Suppressor macrophage (primary cell): ENCODE measurements at places on chromosomes 7 and 10.

DNA sequence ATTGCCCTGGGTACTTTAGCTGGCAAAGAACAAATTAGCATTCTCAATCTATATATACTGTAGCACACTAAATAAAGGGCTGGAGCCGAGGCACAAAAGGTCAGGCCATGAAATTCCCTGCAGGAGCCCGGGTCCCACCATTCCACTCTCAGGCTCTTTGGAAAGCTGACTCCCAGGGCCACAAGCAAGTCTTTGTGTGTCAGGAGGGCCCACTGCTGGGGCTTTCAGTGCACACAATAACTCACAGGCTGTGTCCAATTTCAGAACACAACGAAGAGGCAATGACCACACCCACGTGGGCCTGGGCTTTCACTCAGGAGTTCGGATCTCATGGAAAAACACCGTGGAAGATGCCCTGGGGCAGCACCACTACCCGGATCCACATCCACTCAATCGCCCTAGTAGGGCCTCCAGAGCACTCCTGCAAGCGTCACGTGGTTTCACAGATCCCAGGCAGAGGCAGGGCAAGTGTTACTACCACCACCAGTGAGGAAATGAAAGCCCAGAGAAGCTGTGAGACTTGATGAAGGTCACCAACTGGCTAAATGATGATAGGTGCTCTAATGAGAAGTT, 60.3 kb downstream of the COBL start:
- no peak for DNase-seq

DNA sequence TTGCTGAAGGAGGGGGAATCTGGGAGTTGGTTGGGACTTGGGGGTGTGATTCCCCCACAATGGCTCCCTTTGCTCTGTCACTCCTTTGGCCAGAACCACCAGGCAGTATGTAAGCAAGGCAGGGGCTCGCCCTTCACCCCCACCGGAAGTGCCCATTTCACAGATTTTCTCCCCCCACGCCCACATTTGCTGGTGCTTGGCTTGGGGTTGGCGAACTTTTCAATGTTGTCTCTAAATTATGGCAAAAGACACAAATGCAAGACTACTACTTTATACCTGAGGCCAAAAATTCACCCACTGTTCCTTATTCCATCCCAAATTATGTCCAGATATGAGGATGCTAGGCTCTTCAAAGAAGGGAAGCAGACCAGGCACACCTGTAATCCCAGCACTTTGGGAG, 24.5 kb downstream of the RBAK start:
- DNase-seq: no peak

DNA sequence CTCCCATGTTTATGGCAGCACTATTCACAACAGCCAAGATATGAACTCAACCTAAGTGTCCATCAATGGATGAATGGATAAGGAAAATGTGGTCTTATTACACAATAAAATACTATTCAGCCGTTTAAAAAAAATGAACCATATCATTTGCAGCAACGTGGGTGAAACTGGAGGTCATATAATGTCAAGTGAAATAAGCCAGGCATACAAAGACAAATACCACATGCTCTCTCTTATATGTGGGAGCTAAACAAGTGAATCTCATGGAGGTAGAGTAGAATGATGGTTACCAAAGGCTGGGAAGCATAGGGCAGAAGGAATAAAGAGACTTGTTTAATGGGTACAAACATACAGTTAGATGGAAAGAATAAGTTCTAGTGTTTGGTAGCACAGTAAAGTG, 699.1 kb downstream of the NRG3 start:
- no peak for DNase-seq

GRCh38 chr10:132687181-132687892, 98.6 kb downstream of the NKX6-2 start:
- DNase-seq: no peak

DNA sequence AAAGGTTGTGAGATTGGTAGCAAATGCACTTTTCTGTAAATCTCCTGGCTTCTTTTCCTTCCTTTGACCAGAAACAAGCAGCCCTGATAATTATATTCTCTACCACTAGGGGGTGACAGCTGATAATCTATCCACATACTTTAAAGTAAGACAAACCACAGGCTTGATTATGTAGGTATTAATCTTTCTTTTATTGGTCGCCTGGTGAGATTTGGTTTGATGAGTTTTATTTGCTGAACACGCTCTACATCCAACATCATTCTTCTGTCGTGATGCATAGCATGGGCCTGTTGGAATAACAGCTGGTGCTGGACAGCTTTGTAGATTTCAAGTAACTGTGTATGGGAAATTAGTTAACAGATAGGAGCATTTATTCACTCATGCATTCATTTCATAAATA, 63.5 kb downstream of the ZNF365 start:
- peak; percentile 77 for DNase-seq

DNA sequence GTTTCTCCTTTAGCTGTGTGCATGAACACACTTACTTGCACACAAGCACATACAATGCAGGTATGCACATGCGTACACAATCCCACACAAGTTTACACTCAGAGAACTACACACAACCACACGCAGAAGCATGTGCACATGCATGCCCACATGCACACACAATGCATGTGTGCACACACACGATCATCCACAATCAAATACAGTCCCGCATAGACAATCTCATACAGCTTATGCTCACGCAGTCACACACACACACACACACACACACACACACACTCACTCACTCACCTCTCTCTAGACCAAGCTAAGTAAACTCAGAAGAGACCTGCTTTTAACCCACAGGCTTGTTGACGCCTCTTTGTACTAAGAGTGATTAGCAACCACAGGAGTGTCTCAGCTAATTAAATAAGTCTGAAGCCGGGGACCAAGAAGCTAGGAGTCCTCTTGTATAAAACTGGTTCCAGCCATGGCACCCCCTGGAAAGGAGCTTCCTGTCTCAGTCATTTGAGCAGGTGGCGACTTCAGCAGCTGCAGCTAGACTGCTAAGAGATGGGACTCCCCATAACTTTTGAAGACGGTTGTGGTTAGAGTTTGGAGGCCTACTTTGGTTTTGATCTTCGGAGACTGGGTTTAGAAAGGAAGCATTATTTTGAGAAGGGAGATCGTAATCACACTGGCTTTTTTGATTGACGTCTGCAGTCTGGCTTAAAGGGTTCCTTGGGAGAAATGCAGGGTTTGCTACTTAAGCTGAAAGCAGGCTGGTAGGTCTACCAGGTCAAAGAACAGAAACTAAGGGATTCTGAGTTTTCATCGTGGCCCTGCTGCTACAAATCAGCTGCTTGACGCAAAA, 82.3 kb upstream of the ADRB1 start:
- DNase-seq: no peak

DNA sequence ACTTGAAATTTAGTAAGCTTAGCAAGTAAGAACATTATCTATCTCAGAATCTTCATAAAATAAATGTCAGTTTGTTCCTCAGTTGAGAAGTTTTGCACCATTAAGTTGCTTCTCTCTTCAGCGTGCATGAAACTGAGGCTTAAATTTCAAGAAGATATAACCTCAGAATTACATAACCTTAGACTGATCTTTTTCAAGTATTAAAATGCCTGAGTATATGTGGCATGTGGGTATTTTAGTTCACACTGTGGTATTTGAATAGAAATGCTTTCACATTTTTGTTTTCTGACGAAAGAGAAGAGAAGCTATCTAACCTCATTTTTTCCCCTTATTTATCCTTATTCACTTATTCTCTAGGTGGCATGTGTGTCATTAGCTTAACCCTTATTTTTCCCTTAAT, 104.1 kb downstream of the PHF14 start:
- no peak for DNase-seq

- no peak for DNase-seq
These were observed 19.6 kb downstream of the PCLO start for GRCh38 chr7:83143107-83143506.

- no peak for DNase-seq
These were observed 117.9 kb downstream of the TEX36 start for GRCh38 chr10:125565046-125565445.

DNA sequence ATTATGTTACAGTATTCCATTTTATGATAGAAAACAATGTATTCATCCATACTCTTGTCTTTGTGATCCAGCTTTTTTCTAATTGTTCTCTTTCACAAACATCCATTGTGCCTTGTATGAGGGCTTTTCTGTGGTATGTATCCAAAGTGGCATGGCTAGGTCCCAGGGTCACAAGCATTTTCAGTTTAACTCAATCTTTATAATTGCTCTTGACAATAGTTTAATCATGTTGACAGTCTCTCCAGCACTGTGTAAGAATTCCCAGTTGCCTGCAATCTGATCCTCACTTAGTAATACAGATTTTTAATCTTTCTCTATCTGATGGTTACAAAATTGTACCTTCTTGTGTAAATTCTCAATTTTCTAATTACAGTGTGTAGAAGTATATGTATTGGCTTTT, 533.4 kb downstream of the NEBL start:
- DNase-seq: no peak

DNA sequence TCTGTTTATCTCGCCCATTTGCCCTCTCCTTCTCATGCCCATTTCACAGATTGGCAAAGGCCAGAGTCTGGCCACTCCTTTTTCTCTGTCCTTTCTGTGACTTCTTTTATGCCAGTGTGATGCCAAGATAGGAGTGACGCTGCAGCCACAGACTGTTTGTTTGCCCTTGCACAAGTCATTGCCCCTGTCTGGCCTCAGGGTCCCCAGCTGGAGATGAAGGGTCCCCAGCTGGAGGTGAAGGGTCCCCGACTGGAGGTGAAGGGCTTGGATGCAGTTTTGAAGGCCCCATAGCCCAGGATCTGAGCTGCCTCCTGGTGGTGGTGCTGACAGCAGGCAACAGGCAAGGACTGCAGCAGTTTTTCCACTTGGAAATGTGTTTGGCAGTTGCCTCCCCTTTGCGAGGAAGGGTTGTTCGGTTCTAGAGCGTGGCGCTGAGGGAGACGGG, 50.8 kb upstream of the SLC29A3 start:
- DNase-seq: no peak

- DNase-seq: no peak
These were observed 42.7 kb upstream of the SRI start for GRCh38 chr7:88262562-88262961.

- DNase-seq: no peak
These were observed 134.3 kb downstream of the ACTR3B start for GRCh38 chr7:152893801-152894294.

DNA sequence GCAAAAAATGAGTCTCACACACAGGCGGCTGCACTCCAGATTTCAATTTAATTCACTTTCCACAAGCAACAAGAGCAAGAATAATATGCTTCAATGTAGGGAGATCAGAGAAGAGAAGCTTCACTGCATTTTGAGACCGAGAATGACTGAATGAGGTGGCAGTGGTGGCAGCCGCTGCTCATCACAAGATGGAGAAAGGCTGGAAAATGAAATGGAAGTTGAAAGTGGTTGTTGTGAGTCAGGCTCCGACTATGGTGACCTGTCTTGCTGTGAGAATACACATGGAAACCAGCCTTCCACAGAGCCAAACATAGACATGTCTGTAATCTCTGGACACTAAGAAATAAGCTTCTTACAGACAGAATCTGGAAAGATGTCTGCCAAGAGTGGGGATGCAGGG, 499.6 kb upstream of the LRRN3 start:
- DNase-seq: no peak

DNA sequence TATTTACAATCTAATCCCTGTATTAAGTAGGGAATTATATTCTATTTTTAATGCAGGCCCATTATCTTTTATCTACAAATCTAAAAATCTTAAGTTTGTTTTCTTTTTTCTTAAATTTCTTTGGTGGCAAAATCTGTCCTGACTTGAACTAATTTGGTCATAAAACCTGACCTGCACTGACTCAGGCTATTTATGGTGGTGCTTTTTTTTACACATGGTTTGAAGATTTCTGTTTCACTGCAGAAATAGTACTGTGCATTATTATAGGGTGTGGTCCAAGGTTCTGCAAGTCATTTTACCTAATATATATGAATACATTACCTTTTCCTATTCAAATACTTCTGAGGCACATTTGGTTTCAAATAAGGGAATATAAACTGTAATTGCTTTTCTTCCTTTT, 137.0 kb downstream of the CD36 start:
- DNase-seq: no peak

- DNase-seq: no peak
These were observed 86.3 kb downstream of the FGFR2 start for GRCh38 chr10:121511943-121512342.

DNA sequence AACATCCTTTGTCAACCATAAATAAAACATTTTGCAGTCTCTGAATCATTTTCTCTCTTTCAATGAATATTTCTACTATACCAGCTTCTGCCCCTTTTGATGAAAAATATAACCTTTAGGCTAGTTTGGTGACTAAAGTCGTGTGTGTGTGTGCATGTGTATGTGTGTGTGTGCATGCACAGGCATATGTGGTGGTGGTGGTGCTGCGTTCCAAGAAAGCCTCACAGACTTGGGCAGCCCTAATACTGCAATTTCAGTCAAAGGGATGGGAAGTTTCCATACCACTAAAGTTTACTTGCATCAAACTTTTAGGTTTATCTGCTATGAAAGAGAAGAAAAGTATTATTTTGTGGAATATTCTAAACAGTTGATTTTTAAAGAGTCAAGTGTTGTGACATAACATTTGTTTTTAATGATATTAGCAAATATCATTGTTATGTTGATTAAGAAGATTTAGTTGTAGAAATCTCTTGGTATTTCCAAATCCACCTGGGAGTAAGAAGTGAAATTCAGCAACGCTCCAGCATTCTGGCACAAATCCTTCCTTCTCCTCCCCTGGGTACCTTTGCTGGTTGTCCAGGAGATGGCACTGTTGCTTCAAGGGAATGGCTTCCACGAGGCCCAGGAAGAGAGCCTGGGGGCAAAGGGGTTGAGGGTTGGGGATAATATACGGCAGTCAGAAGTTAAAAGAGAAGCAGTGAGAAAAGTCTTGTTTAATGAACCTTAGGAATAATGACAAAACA, 41.5 kb downstream of the ASB4 start:
- peak; percentile 72 for DNase-seq

DNA sequence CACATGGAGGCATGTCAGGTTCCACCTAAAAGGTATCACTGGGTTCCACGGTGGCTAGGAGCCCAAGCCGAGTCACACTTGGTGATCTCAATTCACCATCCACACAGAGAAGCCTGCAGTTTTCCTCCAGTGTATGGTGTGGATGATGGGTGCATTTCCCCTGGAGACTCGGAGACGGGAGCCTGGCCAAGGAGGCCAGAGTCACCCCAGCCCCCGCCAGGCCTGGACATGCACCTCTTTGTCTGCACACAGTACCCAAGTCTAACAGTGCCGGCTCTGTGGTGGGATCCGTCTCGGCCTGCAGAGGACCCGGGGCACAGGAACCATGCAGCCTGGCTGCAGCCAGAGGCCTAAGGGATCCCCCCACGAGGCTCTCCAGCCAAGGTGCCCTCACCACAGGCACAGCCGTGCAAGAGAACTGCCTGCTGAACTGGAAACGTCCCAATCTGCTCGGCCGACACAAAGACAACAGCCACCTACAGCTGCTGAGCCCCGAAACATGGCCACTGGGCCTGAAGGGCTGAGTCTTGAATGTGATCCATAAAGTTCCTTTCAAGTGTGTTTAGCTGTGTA, 75.2 kb downstream of the DIP2C start:
- no peak for DNase-seq

- DNase-seq: no peak
These were observed 131.3 kb downstream of the FAM53B start for GRCh38 chr10:124612611-124613498.

DNA sequence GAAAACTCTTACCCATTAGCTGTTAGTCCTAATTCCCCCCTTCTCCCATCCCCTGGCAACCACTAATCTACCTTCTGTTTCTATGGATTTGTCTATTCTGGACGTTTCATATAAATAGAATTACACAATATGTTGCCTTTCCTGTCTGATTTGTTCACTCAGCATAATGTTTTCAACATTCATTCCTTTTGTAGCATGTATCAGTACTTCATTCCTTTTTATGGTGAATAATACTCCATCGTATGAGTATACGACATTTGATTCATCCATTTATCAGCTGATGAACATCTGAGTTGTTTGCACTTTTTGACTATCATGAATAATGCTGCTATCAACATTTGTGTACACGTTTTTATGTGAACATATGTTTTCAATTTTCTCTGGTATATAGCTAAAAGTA, 4.4 kb upstream of the FRAT1 start:
- no peak for DNase-seq
